Lung (tissue), 17 donors: ENCODE measurements at places on chromosomes 13 and 19. TPM values are rescaled to one million over a fixed set of nuclear protein-coding genes. Genes with fewer than 3 reads are reported as not detected.

DNA sequence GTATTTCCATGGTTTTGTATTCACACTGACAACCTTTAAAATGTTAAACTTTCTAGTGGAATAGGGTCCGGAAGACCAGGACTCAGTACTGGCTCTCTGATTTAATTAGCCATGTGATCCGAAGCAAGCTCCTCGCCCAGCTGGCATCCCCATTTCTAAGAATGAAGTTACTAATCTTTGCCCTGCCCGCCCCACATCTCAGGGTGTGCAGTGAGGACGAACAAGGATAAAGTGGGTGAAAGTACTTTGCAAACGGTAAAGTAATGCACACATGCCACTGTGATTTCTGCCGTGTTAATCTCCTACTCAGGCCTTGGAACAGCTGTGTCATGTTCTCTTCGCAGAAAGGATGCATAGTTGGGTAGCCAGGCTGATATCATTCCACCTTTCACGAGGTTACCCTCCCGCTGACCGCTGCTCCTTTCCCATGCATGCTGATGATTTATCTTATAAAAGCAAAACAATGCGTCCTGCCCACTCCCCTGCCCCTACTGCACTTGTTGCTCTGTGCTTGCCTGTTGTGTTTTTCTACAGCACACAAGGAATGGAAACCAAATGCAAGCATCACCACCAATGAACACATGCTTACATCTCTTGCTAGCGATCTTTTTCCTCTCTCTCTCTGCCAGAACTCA lies 539.0 kb downstream of the EFNB2 start:
- DNase-seq, result no peak

- no peak for DNase-seq
Observed at GRCh38 chr19:46482631-46483030, 11.3 kb upstream of the PNMA8A start.

P2RY11 gene
- 17.4 TPM for polyA plus RNA-seq

- no peak for DNase-seq
Observed at GRCh38 chr19:40805258-40805868, 6.4 kb downstream of the EGLN2 start.

DNA sequence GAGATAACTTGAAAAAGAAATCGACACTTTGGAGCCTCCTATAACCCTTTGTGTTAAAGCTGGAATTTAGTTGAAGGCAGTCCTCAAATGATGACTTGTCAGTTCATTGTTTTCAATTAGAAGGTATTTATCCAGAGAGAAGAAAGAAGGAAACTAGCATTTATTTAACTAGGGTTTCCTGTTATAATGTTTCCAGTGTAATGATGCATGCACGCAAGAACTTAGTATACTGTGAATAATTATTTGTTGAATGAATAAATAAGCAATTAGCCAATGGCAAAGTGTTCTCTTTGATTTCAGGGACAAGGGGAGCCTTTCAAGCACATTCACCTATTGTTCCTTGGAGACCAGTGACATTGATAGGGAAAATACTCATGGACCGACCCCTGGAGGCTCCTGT lies 307.4 kb downstream of the KLF5 start:
- DNase-seq, result no peak
